ENCODE measurements at places on chromosomes 12 and 14.
A peak's percentile ranks its signal among the peaks of the same experiment; 100 is the strongest.

GRCh38 chr14:20386276-20386855, 26.9 kb downstream of the TEP1 start:
- H3K4me1 ChIP-seq = no peaks in the 10 kb centered on the region
- H3K27ac ChIP-seq = no peak overlapping the region
- DNase-seq = no peak
- H3K36me3 ChIP-seq = peaks cover 91% of the 10 kb centered on the region

DNA sequence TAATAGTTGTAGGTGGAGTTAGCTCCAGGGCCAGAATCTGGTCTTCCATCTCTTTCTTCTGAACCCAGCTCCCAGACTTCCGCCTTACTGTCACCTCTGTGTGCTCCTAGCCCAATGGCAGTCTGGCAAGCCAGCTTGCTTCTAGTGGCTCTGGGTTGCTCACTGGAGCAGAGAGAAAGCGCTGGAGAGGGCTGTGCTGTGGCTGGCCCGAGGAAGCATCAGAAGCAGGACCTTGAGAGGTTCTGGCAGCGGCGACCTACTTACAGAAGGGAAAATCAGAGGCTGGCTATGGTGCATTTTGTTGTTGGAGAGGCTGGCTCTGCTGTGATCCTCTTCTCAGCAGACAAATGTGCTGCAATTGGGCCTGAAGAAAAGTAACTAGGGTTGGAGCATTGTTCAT, 28.6 kb downstream of the KCNA5 start:
- peak overlapping the region; percentile 14 for H3K27ac ChIP-seq
- DNase-seq = peak; percentile 94
- no peaks in the 10 kb centered on the region for H3K27me3 ChIP-seq
- peaks cover 29% of the 10 kb centered on the region for H3K4me1 ChIP-seq
- H3K36me3 ChIP-seq = no peaks in the 10 kb centered on the region
- no peak overlapping the region for H3K4me3 ChIP-seq

DNA sequence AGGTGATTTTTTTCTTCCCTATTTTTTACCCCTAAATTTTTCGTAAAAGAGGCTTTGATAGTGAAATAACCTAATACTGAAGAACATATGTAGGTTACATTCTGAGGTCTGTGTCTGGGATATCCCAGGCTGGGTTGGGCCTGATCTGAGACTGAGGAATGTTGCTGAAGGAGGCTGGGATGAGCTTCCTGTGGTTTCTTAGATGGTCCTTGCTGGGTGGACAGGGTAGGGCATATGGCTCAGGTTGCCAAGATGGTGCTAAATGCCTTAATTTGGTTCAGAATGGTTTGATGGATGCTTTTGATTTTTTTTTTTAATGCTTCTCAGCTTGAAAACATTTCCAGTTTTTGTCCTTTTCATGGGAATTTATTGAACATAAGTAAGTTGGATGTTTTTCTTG, 124.6 kb upstream of the PMCH start:
- no peaks in the 10 kb centered on the region for H3K27me3 ChIP-seq
- DNase-seq = no peak
- no peaks in the 10 kb centered on the region for H3K36me3 ChIP-seq

- no peak overlapping the region for H3K27ac ChIP-seq
- H3K27me3 ChIP-seq = no peaks in the 10 kb centered on the region
- peaks cover 5% of the 10 kb centered on the region for H3K36me3 ChIP-seq
- H3K4me1 ChIP-seq = peaks cover 5% of the 10 kb centered on the region
Measured at GRCh38 chr12:106790020-106790419, 15.5 kb downstream of the RIC8B start.

DNA sequence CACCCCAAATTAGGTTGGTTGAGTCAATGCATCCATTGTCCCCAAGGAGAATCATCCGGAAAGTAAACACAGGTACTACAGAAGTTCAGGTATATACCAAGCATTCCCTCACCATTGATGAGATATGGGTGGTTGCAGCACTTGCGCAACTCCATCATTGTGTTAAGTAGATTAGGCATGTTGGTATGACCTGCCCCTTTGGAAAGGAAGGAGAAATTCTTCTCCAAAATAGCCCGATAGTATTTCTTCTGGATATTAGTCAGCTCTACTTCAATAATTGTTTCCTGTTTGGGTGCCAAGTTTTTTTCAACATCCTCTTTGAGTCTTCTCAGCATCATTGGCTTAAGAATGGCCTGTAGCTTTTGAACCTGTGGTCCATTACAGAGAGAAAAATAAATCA, 21.3 kb upstream of the SUPT16H start:
- H3K27ac ChIP-seq = no peak overlapping the region
- peaks cover 98% of the 10 kb centered on the region for H3K36me3 ChIP-seq
- no peak for DNase-seq
- H3K4me1 ChIP-seq = no peaks in the 10 kb centered on the region
- no peak overlapping the region for H3K4me3 ChIP-seq

DNA sequence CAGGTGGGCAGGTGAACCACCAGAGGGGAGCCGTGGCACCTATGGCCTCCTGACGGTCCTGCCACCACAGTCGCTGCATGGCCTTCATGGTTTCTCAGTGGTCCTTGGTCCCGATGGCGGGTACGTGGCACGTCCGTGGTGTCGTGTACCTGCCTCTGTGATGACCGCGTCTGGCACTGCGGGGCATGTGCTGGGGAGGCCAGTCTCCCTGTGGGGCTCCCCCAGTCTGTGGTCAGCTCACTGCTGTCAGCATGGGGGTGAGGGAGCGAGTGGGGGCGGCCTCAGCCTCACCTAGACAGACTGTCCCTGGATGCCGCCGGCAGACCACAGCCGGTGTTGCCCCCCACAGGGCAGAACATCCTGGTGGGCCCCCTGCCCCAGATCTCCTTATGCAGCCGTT, 267.2 kb downstream of the SEC23A start:
- H3K36me3 ChIP-seq = no peaks in the 10 kb centered on the region
- no peaks in the 10 kb centered on the region for H3K4me1 ChIP-seq
- no peaks in the 10 kb centered on the region for H3K27me3 ChIP-seq
- no peak overlapping the region for H3K4me3 ChIP-seq
- no peak overlapping the region for H3K27ac ChIP-seq
- no peak for DNase-seq

GRCh38 chr14:50362764-50363713, 33.6 kb downstream of the CDKL1 start:
- H3K27ac ChIP-seq = no peak overlapping the region
- no peaks in the 10 kb centered on the region for H3K27me3 ChIP-seq

DNA sequence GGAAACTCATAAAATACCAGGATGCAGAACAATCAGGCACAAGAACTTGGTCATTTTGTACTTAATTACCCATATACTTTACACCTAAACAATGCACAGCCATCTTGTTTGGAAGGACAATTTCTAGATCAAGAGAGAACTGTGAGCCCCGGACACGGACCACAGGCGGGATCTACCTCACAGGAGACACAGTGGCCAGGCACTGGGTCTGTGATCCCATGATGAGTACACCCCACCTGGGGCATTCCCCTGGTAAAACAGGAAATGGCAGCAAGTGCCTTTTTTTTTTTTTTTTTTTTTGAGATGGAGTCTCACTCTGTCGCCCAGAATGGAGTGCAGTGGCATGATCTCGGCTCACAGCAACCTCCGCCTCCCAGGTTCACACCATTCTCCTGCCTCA, 15.2 kb downstream of the GOLGA3 start:
- H3K4me3 ChIP-seq = no peak overlapping the region
- H3K27ac ChIP-seq = no peak overlapping the region
- H3K27me3 ChIP-seq = no peaks in the 10 kb centered on the region
- DNase-seq = no peak
- no peaks in the 10 kb centered on the region for H3K4me1 ChIP-seq

DNA sequence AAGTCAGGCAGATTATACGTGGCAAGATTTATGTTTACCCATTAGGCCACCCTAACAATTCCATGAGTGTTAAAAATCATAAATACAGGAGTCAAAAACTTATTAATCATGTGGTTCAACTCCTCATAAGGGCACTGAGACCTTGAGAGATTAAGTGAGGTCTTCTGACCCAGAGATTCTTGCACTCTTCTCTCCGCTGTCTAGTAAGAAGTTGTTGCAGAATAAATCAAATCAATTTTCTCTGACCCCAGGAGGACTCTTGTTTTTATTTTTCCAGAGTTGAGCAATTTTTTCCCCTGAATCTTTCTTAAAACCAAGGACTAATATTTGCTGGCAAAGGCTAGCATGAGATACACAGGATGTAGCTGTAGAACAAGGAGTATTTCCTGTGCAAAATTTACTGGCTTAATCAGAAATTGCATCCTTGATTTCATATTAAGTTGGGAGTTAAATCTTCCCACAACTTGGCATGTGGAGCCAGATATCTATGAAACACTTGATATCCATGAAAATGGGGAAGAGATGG, 90.9 kb upstream of the PTHLH start:
- no peak for DNase-seq
- H3K4me1 ChIP-seq = no peaks in the 10 kb centered on the region
- H3K27me3 ChIP-seq = no peaks in the 10 kb centered on the region
- no peaks in the 10 kb centered on the region for H3K36me3 ChIP-seq
- no peak overlapping the region for H3K27ac ChIP-seq
- no peak overlapping the region for H3K4me3 ChIP-seq

GRCh38 chr12:22275843-22276242, 58.7 kb downstream of the ST8SIA1 start:
- no peak overlapping the region for H3K27ac ChIP-seq
- H3K4me1 ChIP-seq = peaks cover 4% of the 10 kb centered on the region
- H3K27me3 ChIP-seq = no peaks in the 10 kb centered on the region
- no peaks in the 10 kb centered on the region for H3K36me3 ChIP-seq
- peak; percentile 75 for DNase-seq
- no peak overlapping the region for H3K4me3 ChIP-seq

- no peak overlapping the region for H3K27ac ChIP-seq
- DNase-seq = no peak
- H3K4me3 ChIP-seq = no peak overlapping the region
- no peaks in the 10 kb centered on the region for H3K36me3 ChIP-seq
Measured at GRCh38 chr12:121287267-121287954, 9.1 kb downstream of the CAMKK2 start.

GRCh38 chr12:49565406-49566265, 2.3 kb downstream of the MCRS1 start:
- H3K4me3 ChIP-seq = no peak overlapping the region
- H3K36me3 ChIP-seq = peaks cover 33% of the 10 kb centered on the region
- H3K27ac ChIP-seq = no peak overlapping the region
- no peaks in the 10 kb centered on the region for H3K27me3 ChIP-seq
- peaks cover 13% of the 10 kb centered on the region for H3K4me1 ChIP-seq

DNA sequence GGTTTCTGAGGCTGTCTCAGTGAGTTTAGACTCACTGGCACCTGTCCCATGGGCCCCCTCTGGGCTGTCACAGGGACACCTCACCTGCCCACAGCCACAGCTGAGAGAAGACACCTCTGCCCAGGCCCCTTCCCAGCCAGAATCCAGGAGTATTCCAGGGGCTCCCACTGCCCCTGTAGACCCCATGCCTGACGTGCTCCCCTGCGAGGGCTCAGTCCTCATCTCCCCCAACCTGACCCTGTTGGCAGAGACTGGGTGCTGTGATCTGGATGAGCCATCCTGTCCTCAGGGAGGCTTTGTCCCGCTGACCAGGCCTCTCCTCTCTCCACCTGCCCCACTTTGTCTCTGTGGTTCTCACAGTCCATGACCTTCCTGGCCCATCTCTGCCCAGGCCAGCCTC, 89.4 kb downstream of the DHRS2 start:
- no peaks in the 10 kb centered on the region for H3K27me3 ChIP-seq
- H3K4me1 ChIP-seq = no peaks in the 10 kb centered on the region
- no peak overlapping the region for H3K27ac ChIP-seq
- H3K36me3 ChIP-seq = no peaks in the 10 kb centered on the region
- no peak overlapping the region for H3K4me3 ChIP-seq
- DNase-seq = no peak

GRCh38 chr12:88782351-88782750, 202.1 kb upstream of the KITLG start:
- H3K36me3 ChIP-seq = no peaks in the 10 kb centered on the region
- no peak overlapping the region for H3K27ac ChIP-seq
- DNase-seq = no peak
- H3K4me3 ChIP-seq = no peak overlapping the region
- H3K4me1 ChIP-seq = no peaks in the 10 kb centered on the region

DNA sequence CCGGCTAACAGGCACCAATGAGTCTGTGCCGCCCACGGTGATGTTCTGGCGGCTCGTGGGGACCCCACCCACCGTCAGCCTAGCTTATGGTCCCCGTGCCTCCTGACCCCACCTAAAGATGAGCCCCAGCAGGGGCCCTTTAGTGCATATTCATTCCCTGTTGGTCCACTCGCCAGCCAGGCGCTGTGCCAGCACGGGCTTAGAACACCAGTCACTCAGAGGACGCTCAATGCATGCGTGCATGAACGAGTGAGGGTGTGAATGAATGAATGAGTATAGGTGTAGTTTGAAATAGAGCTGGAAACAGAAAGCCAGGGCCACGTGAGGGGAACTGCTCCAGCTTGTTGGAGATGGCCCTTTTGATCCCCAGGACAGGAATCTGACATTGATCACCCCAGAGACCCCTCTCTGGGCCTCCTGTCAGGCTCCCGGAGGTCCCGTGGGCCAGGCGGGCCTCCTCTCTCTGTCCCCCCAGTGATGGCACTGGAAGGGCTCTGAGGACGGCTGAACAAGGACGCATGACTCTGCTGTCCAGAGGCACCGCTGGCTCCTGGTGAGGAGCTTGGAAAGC, 193.9 kb upstream of the C14orf180 start:
- H3K27ac ChIP-seq = no peak overlapping the region
- no peak overlapping the region for H3K4me3 ChIP-seq
- no peaks in the 10 kb centered on the region for H3K27me3 ChIP-seq

GRCh38 chr14:76516884-76517283, 140.9 kb downstream of the ESRRB start:
- H3K4me3 ChIP-seq = no peak overlapping the region
- no peaks in the 10 kb centered on the region for H3K36me3 ChIP-seq
- H3K27ac ChIP-seq = no peak overlapping the region
- H3K27me3 ChIP-seq = no peaks in the 10 kb centered on the region
- H3K4me1 ChIP-seq = no peaks in the 10 kb centered on the region

All from thyroid gland (tissue), 4 donors.